ENCODE measurements at places on chromosomes 16 and 17.

- DNase-seq: no peak
Observed at GRCh38 chr17:30915833-30916611, 5.7 kb upstream of the ADAP2 start.

DNA sequence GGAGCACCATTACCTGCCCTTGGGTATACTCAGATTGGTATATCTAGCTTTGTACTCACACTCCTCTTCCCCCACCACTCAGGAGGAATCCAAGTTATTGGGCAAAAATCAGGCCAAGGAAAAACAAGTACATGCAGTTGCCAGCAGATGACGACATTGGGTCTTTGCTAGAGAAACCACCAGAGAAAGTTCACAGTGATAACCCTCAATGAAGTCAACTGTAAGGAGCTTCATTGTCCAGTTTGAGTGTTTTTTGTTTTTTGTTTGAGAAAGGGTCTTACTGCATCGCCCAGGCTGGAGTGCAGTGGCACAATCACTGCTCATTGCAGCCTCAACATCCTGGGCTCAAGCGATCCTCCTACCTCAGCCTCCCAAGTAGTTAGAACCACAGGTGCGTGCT, 34.6 kb upstream of the TOX3 start:
- no peak for DNase-seq

GRCh38 chr17:50884439-50885311, 18.5 kb upstream of the TOB1 start:
- DNase-seq: no peak

DNA sequence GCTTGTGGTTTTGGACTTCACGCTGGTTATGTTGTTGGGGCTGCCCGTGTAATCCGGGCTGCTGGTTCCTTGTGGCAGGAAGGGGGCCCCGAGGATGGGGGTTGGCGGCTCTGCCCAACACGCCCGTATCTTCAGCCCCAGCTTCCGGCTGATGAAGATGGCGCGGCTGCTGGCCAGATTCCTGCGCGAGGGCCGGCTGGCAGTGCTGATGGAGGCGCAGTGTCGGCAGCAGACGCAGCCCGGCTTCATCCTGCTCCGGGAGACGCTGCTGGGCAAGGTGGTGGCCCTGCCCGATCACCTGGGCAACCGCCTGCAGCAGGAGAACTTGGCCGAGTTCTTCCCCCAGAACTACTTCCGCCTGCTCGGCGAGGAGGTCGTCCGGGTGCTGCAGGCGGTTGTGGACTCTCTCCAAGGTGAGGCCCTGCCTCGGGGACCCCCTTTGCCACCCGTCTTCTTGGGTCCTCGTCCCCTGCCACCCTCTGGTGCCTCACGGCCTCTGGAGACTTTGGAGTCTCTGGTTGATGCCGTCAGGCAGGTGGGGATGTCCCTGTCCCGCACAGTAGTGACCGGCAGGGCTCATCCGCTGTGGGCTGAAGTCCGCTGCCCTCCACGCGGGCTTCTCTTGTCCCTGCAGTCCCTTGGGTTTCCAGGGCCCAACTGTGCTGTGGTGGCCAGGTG, 2.2 kb downstream of the TELO2 start:
- DNase-seq: no peak

DNA sequence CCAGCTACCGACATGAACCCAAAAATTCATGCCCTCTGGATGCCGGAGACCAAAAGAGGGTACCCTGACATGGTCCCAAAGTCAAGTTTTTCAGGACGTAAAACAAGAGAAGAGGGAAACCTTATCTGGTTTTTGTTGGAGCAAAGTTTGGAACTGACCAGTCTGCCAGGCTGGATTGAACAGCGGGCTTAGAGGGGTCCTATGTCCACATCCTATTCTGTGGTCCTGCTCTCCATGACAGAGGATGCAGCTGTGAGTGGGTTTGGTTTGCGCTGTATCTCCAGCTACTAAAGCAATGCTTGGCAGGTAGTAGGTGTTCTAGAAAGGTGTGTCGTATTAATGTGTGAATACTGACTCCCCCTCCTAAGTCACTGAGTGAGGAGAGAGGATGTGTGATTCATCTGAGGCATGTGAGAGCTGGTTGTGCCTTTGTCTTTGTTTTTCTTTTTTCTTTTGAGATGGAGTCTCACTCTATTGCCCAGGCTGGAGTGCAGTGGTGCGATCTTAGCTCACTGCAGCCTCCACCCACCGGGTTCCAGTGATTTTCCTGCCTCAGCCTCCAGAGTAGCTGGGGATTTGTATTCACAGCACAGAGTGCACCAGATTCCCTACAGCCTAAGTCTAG, 31.0 kb downstream of the PMM2 start:
- no peak for DNase-seq

GRCh38 chr17:11144358-11145233, 96.4 kb upstream of the SHISA6 start:
- DNase-seq: no peak

DNA sequence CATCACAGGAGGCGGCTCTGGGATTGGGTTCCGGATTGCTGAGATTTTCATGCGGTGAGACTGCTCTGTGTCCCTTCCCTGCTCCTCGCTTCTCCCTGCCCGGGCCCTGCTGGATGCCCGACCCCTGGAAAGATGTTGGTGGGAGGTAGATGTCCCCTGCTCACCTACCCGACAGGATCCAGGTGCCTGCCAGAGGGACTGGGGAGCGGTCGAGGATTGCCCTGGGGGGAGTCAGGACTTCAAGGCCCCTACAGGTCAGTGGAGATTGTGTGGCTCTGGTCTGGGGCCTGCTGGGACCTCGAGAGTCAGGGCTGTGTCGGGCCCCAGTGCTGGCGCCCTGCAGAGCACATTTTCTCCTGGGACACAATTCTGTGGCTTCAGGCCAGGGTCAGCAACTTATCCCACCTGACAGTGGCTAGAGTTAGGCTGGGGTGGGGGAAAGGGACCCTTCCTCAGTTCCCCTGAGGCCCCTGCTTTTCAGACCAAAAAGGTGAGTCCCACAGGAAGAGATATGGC, 3.3 kb downstream of the DECR2 start:
- DNase-seq: no peak

DNA sequence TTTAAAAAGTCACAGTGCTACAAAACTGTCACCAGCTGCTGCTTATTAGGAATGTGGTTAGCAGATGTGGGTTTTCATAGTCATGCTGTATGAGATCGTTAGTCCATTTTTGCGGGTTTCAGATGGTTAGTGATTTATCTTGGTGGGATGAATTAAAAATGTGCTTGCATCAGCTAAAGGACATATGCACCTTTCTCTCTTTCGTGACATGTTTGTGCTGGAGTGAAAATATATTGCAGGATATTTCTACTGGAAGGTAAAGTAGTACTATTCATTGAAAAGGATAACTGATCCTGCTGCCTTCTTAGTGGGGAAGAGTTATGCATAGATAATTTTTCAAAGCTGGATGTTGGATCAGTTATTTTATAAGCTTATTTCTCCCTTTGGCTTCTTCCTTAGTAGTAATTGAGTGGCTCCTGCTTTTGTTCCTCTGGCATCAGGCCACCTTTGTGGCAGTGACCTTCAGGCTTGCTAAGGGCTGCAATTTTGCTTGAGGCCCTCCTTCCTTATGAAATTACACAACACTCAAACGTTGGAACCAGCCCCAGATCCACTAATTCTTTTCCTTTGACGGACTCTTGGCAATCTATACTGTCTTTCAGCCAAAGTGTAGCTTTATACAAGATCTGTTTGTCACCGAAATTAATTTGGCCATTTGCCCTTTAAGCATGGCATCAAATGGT, 7.5 kb upstream of the SNTB2 start:
- peak; percentile 82 for DNase-seq

GRCh38 chr16:53964145-53964790, 260.3 kb downstream of the FTO start:
- DNase-seq: no peak

GRCh38 chr16:55929181-55929580, 54.0 kb upstream of the CES5A start:
- no peak for DNase-seq

GRCh38 chr17:55705847-55706246, 16.8 kb downstream of the TMEM100 start:
- no peak for DNase-seq

DNA sequence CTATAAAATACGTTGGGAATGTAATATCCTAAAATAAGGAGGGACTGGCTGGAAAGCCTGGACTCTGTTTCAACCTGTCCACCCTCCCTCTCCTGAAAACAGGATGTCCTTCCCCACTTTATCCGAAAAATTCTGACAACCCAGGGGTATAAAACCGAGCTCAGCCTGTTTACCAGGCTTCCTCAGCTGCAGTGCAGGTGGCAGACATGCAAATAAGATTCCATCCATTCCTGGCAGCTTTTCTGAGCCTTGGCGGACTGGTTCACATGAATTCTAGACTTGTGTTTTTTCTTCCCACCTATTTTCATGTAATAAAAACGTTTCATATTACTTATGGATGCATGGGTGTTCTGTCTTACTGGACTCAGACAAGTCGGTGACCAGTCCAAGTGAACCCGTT, 479.3 kb downstream of the KCNJ18 start:
- no peak for DNase-seq

- no peak for DNase-seq
Observed at GRCh38 chr16:69328854-69329316, 1.5 kb downstream of the PDF start.

GRCh38 chr16:78727536-78727935, 628.1 kb downstream of the WWOX start:
- DNase-seq: no peak

DNA sequence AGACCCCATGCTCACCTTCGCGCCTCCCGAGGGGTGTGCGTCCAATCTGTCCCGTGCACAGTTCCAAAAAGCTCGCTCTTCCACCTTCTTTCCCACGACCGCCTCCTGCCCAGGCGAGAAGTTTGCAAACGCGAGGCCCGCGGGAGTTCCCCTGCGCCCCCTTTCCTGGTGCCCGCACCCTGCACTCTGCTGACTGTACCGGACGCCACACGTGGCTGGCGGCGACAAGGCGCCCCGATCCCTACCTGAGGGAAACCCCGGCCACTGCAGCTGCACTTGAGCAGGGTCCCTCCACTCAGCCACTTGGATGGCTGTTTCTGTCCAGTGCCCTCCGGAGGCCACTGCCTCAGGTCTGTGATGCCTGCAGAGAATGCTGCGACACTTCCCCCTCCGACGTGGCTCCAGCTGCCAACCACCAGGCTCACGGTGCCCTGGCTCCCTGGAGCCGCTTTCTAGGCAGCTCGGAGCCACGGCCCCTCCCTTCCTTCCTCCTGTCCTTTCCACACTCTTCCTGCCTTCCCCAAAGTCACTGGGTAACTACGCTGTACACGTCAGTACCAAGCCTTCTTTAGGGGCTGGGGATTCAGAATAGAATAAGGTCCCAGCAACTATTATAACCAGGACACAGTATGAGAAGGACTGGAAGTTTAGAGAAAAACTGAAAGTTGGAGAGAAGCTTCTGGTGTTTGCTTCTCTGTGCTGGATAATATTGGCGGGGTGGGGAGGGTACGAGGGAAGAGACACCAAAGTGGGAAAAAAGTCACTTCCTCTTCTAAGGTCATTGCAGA, at the start of gene MLKL:
Gene MLKL, minus strand, starts transcription at position 425 of the 788 bp plus-strand sequence. CDS start 5,105 bp downstream, outside the sequence.
- DNase-seq: no peak

DNA sequence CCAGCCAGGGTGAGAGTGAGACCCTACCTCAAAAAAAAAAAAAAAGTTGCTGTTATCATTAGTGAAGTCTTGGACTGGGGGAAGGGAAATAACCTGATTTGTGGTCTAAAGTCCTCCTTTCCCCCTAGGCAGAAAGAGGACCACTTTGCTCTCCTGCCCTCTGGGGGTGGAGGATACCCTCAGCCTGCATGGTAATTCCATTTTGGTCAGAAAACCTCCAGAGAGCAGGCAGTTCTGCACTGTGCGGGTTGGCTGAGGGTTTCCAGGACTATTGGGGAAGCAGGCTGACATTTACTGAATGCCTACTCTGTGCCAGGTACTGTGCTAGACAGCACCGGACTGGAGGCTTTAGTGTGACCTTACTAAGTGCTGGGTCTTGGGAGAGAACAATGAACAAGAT, 2.6 kb downstream of the ADAP2 start:
- DNase-seq: no peak

GRCh38 chr16:87608400-87608985, 6.2 kb downstream of the JPH3 start:
- DNase-seq: no peak

DNA sequence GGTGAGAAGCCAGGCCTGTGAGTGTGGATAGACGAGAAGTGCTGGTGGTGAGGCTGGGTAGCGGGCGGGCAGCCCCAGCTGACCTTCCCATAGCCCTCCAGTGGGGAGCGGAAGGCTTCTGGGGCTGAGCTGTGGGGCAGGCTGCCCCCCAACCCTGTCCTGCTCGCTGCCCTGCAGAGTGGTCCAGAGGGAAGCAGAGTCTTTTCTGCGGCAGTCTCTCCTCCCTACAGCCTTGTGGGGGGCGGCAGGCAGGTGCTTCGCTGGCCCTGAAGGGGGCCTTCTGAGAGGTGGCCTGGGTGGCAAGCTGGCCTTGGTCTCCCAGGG, 3.7 kb downstream of the NLGN2 start:
- DNase-seq: no peak

GRCh38 chr17:61155590-61156237, 243.9 kb upstream of the TBX2 start:
- no peak for DNase-seq

Data from NCI-H446 treated with DMSO at 0.1 percent for 48 hours (cell line).